ENCODE measurements at places on chromosomes 3 and 15. TPM values are rescaled to one million over a fixed set of nuclear protein-coding genes. Genes with fewer than 3 reads are reported as not detected.

DNA sequence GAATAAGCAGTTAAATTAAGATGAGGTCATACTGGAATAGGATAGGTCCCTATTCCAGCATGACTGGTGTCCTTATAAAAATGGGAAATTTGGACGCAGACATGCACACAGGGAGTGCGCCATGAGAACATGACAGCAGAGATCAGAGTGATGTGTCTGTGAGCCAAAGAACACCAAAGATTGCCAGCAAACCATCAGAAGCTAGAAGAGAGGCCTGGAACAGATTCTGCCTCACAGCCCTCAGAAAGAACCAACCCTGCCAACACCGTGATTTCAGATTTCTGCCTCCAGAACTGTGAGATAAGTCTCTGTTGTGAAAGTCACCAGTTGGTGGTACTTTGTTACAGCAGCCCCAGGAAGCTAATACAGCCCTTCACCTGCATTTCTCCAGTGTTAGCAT, 34.7 kb downstream of the EPHB1 start:
- H3K27me3 ChIP-seq = peaks cover 12% of the 10 kb centered on the region
- no peaks in the 10 kb centered on the region for H3K36me3 ChIP-seq
- H3K4me3 ChIP-seq = no peak overlapping the region

- H3K27ac ChIP-seq = no peak overlapping the region
- peaks cover 14% of the 10 kb centered on the region for H3K4me1 ChIP-seq
- no peak for DNase-seq
- H3K4me3 ChIP-seq = no peak overlapping the region
- peaks cover 6% of the 10 kb centered on the region for H3K27me3 ChIP-seq
- H3K36me3 ChIP-seq = no peaks in the 10 kb centered on the region
Observed at GRCh38 chr3:120557115-120557514, 39.0 kb upstream of the NDUFB4 start.

- H3K36me3 ChIP-seq = peaks cover 2% of the 10 kb centered on the region
- peak within 1 kb of the TSS; percentile 63 for H3K4me3 ChIP-seq
- H3K27ac ChIP-seq = peak within 1 kb of the TSS; percentile 48
- peaks cover 45% of the 10 kb centered on the region for H3K4me1 ChIP-seq
- H3K27me3 ChIP-seq = peaks cover 43% of the 10 kb centered on the region
- DNase-seq = peak; percentile 30
Observed at GRCh38 chr15:48963524-48964113, at the start of gene SHC4. Gene SHC4 (minus strand): TSS chr15:48963919. CDS start chr15:48963015, 904 bp downstream.

DNA sequence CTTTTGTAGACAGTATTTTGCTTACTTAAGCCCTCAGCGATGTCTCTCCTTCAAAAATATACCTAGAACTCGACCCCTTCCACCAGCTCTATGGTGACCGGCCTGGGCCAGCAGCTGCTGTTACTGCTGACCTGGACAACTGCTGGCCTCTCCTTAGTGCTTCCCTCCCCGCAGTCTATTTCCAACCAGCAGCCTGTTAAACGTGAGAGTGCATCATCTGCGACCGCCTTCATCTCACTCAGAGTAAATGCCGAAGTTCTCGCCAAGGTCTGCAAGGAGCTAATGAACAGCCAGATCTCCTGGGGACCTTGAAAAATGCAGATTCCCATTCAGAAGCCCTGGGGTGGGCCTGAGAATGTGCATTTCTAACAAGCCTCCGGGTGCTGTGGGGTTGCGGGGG, 86.7 kb downstream of the RPLP1 start:
- H3K4me1 ChIP-seq = no peaks in the 10 kb centered on the region
- H3K27me3 ChIP-seq = no peaks in the 10 kb centered on the region
- no peak overlapping the region for H3K27ac ChIP-seq
- no peak for DNase-seq
- no peaks in the 10 kb centered on the region for H3K36me3 ChIP-seq

- no peak overlapping the region for H3K4me3 ChIP-seq
- H3K27me3 ChIP-seq = no peaks in the 10 kb centered on the region
- DNase-seq = no peak
- H3K4me1 ChIP-seq = no peaks in the 10 kb centered on the region
Observed at GRCh38 chr3:175187586-175187985, 328.5 kb downstream of the NAALADL2 start.

GRCh38 chr3:124156866-124157712, 165.2 kb upstream of the ROPN1 start:
- H3K27me3 ChIP-seq = no peaks in the 10 kb centered on the region
- H3K27ac ChIP-seq = no peak overlapping the region
- H3K4me3 ChIP-seq = no peak overlapping the region
- no peaks in the 10 kb centered on the region for H3K4me1 ChIP-seq
- no peak for DNase-seq

DNA sequence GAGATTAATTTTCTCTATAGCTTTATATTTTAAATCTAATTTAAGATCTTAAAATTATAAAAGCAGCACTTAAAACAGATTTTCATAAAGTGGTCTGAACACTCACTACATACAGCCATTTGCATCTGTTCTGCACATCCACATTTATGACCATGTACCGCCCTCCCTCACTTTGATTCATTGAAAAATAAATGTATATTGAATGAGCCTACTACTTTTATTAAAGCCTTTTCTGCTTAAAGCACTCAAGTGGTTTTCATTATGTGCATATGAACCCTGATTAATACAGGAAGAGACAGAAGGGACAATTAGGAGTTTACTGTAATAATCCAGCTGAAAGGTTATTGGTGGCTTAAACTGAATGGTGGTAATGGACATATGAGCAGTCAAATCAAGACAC, 129.4 kb downstream of the DLG1 start:
- no peaks in the 10 kb centered on the region for H3K27me3 ChIP-seq
- no peak overlapping the region for H3K27ac ChIP-seq
- DNase-seq = no peak
- H3K4me3 ChIP-seq = no peak overlapping the region
- peaks cover 7% of the 10 kb centered on the region for H3K36me3 ChIP-seq

DNA sequence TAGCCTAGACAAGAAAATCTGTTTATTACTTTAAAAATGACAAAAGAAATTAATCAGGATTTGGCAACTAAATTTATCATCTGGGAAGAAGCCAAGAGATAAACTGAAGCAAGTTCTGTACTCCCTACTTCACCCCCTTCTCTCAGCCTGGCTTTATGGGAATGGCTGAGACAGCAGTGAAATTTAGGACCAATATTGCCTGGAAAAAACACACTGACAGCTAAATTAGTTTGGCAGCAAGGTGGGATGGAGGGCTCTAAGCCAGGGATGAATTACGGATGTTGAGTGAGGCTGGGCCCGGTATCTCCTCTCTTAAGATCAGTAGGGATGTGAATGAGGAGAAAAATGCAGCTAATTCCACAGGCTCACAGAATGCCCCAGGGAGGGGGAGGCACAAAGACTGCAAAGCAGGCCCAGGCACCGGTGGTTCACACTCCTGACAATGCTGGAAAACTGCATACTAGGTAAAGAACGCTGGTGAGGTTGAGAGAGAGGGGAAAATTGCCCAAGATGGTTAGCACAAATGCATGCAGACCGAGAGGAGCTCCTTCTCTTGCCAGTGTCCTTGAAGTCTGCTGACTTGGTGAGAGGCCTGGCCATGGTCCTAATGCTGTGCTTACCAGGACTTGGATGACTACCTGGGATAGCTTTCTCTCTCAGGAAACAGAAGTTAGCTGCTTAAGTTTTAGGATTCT, 89.0 kb downstream of the WDR76 start:
- no peaks in the 10 kb centered on the region for H3K4me1 ChIP-seq
- no peaks in the 10 kb centered on the region for H3K27me3 ChIP-seq
- no peaks in the 10 kb centered on the region for H3K36me3 ChIP-seq
- H3K4me3 ChIP-seq = no peak overlapping the region
- no peak for DNase-seq

DNA sequence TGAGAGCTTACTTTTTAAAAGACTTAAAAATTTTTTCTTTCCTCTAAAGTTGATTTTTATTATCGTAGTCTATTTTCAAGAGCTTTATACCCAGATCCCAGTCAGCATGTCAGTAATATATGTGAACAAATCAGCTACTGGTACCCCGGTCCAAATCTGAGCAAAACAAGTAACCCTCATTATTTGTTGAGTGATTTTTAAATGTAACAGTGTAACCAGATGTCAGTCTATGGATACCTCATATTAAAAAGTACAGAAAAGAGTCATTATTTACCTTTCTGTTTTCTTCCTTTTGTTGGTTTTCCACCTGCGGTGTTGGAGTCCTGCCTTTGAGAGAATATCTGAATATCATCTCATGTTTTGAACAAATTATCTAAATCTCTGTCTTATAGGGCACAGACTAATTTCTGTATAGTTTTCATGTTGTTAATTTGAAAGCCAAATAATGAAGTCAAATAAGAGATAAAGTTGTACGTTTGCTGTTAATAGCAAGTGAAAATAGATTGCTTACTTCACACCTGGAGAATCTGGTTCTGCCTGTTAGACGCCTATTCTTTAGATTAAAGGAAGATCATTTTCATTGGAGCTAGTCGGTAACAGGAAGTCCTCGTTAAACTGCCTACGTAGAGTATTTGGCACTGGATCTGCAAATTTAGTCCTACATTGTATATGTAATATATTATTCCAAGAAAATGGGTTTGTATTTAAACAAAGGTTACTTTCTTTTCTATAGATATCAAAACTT, at the start of gene STX19:
Gene STX19, minus strand, starts transcription at position 505 of the 745 bp plus-strand sequence. CDS start 13,328 bp downstream, outside the sequence.
- DNase-seq = no peak
- H3K27me3 ChIP-seq = no peaks in the 10 kb centered on the region
- H3K4me1 ChIP-seq = no peaks in the 10 kb centered on the region
- no peaks in the 10 kb centered on the region for H3K36me3 ChIP-seq
- no peak within 1 kb of the TSS for H3K27ac ChIP-seq
- H3K4me3 ChIP-seq = no peak within 1 kb of the TSS

- no peak overlapping the region for H3K4me3 ChIP-seq
- no peaks in the 10 kb centered on the region for H3K36me3 ChIP-seq
- H3K27me3 ChIP-seq = peaks cover 31% of the 10 kb centered on the region
- no peak overlapping the region for H3K27ac ChIP-seq
Observed at GRCh38 chr15:57865294-57865693, 158.8 kb downstream of the POLR2M start.

- H3K4me1 ChIP-seq = peaks cover 25% of the 10 kb centered on the region
- H3K27ac ChIP-seq = no peak overlapping the region
- peaks cover 7% of the 10 kb centered on the region for H3K36me3 ChIP-seq
- no peak for DNase-seq
Observed at GRCh38 chr3:129317848-129318247, 39.2 kb downstream of the HMCES start.

- H3K27me3 ChIP-seq = no peaks in the 10 kb centered on the region
- no peak for DNase-seq
- no peak overlapping the region for H3K4me3 ChIP-seq
- H3K36me3 ChIP-seq = no peaks in the 10 kb centered on the region
Observed at GRCh38 chr3:161081633-161082032, 23.5 kb downstream of the B3GALNT1 start.

Gene GOLGA6L7
- not detected for total RNA-seq

Gene SLC4A7
- 46.1 TPM for total RNA-seq

Gene ACVR2B
- total RNA-seq = 6.0 TPM

Gene ACAN
- not detected for total RNA-seq

Gene U2SURP
- total RNA-seq = 123 TPM

Gene RGMA
- 0.25 TPM for total RNA-seq
